ENCODE measurements at places on chromosomes 11 and 22.

- DNase-seq: no peak
Measured at GRCh38 chr22:47328550-47329243, 566.2 kb downstream of the TBC1D22A start.

DNA sequence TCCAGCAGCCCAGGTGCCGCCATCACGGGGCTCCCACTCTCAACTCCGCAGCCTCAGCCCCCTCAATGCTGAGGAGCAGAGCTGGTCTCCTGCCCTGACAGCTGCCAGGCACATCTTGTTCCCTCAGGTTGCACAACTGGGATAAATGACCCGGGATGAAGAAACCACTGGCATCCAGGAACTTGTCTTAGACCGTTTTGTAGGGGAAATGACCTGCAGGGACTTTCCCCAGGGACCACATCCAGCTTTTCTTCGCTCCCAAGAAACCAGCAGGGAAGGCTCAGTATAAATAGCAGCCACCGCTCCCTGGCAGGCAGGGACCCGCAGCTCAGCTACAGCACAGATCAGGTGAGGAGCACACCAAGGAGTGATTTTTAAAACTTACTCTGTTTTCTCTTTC lies at the start of gene SAA1:
TSS of gene SAA1 (plus strand) at position 316 of the 400 bp plus-strand sequence. CDS start 624 bp downstream, outside the sequence.
- DNase-seq: no peak

- DNase-seq: no peak
Measured at GRCh38 chr22:20089977-20090729, 10.1 kb downstream of the DGCR8 start.

- no peak for DNase-seq
Measured at GRCh38 chr11:74896311-74896710, 52.6 kb downstream of the XRRA1 start.

- DNase-seq: no peak
Measured at GRCh38 chr11:76753449-76753848, 29.7 kb upstream of the TSKU start.

DNA sequence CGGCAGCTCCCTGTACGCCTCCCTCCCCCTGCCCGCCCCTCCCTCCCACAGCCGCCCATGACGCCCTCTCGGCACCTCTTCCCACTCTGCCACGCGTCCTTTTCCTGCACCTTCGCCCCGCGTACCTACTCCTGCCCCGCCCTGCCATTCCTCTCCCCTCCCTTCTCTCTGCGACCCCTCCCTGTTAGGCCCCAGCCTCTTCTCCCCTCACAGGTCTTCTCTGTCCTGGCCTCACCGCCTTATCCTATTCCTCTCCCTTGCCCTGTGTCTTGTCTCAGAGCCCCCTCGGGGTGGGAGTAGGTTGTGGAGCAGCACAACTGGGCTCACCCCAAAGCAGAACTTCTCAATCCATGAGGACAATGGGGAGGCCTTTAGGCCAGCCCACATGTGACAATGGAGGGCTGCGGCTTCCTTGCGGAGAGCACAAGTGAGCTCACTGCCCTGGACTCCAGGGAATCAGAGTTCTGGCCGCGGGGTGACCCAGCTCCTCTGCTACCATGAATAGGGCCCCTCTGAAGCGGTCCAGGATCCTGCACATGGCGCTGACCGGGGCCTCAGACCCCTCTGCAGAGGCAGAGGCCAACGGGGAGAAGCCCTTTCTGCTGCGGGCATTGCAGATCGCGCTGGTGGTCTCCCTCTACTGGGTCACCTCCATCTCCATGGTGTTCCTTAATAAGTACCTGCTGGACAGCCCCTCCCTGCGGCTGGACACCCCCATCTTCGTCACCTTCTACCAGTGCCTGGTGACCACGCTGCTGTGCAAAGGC lies 539 bp downstream of the SLC35C1 start:
- no peak for DNase-seq

DNA sequence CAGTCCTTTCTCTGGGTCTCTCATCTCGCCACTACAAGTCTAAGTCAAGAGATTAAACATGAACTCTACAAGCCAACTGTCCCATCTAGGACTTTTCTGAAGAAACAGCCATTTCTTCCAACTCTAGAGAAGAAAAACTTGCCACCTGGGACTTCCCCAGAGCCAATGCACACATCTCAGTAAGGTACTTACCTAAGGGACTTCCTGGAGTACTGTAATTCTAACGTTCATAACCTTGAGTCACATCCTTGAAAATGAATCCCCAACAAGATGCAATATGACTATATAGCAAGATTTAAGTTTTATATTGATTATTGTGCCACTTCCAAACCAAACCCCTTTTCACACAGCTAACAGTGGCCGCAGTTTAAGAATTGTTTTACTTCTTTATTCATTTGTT lies 11.9 kb upstream of the ISX start:
- DNase-seq: peak; percentile 27

GRCh38 chr22:47457021-47457420 lies 694.6 kb downstream of the TBC1D22A start:
- no peak for DNase-seq

GRCh38 chr11:76670485-76671236 lies at the start of gene LRRC32:
Gene LRRC32 (minus strand): TSS chr11:76670747. CDS start chr11:76665954, 4,793 bp downstream.
- DNase-seq: no peak

- DNase-seq: no peak
Measured at GRCh38 chr11:27649800-27650199, 50.5 kb downstream of the BDNF start.

GRCh38 chr22:50190941-50191741 lies 5.4 kb downstream of the TRABD start:
- peak; percentile 70 for DNase-seq

DNA sequence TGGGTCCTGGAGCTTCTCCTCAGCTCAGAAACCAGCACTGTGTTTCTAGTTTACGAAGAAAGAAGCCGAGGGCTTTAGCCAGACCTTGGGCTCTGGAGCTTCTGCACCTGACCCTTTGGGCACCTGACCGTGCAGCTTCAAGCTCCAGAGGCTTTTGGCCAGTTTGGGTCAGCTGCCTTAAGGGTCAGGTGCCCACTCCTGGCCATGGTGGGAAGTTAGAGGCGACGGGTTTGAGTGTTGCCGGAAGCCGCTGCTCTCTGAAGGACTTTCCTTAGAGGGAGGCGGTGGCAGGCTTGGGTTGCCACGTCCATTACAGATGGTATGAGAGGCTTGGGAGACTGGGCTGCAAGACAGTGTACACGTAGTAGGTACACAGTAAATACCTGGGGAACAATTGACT lies 52.3 kb downstream of the PISD start:
- DNase-seq: no peak

- no peak for DNase-seq
Measured at GRCh38 chr11:8252388-8252787, 11.3 kb downstream of the LMO1 start.

DNA sequence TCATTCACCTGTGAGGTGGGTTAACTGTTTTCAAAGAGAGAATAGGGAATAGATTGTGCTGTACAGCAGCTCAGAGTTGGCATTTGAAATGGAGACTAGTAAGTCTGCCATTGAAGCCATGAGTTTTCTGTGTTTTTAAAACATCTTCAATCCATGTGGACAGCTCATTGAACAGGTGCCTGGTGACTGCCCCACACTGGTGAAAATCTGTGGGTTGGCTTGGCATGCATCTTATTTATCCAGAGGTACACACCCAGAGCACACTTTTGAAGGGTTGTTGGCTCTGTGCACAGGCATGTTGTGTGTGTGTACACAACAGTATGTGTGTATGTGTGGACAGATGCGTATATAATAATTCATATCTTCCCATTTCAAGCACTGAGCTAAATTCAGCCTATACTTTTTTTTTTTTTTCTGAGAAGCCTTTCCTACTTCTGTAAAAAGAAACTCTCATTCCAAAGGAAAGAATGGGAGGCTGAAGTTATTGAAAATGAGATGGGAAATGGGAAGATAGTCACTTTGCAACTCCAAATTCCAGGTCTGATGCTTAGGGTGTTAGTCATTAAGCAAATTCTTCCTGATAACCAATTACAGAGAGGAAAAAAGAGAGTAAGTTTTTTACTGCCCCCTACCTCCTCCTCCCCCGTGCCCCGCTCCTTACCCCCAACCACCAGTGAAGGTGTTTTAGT lies 7.0 kb upstream of the LYVE1 start:
- no peak for DNase-seq

DNA sequence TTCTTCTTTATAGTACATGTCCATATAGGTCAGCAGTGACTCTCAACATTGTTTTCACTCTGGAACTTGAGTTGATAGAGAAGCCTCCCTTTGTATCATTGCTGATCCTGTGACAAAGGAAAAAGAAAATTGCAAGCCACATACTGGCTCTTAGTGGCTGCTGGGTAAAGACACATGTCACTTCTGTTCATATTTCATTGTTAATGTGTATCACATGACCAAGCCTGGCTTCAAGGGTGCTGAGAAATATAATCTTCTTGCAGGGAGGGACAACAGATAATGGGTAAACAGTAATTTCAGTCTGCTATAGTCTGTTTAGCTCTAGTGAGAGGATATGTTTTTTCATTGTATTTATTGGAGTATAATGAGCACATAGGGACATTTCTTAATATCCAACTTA lies 173.3 kb downstream of the PGR start:
- no peak for DNase-seq

DNA sequence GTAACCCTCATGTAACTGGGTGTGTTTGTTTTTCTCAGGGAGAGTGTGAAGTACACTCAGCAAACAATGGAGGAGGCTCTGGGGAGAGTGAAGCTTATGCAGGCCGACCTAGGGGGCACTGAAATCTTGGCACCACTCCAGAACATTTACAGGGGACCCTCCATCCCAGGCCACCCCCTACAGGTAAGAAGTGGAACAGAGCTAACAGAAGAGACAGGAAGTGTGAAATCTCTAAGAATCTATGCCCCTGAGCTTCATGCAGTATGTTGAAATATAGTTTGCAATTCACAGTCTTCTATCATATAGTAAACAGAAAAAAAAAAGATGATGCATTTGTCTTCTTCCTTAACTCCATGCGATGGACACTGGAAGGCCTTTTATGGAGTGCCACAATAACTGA lies 8.4 kb downstream of the VWA5A start:
- no peak for DNase-seq

GRCh38 chr22:41595703-41596102 lies 6.1 kb upstream of the PMM1 start:
- DNase-seq: no peak

- DNase-seq: no peak
Measured at GRCh38 chr11:120903686-120904085, 120.2 kb upstream of the TBCEL start.

- DNase-seq: no peak
Measured at GRCh38 chr11:120188371-120188770, 22.5 kb upstream of the OAF start.

DNA sequence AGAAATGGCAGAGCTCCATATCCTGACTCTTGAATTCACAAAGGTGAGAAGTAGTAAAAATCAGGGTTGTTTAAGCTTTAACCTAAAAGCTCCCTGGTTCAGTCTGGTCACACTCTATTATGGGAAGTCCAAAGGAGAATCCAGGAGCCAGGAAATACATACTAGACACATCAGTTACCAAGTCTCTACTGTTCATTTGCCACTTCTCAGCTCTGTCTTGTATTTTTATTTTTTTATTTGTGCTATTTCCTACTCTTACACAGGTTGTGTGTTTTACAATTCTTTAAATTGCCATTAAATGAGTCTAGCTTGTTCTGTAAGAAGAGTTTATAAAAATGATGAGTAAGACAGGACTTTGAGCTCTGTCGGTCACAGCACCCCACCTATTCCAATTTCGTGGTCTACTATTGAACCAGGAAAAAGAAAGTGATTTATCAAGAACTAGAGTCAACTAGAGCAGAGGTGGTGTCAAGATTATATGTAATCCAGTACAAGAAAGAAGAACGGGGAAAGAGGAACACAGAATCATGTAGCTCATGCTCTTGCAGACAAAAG lies 9.7 kb downstream of the MS4A12 start:
- no peak for DNase-seq

- no peak for DNase-seq
Measured at GRCh38 chr11:117905524-117905923, 23.7 kb downstream of the TMPRSS13 start.

DNA sequence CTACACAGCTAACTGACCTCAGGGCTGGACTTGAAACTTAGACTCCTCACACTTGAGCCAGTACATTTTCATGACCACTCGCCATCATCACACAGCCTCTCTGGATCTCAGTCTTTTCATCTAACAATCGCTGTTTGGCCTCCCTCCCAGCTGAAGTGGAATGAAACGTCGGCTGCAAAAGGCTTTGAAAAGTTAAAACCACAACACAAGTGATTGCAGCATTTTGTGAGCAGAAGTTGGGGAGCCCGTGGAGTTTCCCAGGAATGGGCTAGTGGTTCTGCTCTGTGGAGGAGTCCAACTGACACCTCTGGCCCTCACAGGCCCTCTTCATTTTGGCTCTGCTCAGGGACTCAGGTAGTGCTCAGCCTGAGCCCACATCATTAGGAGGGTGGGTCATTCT lies 35.9 kb upstream of the TRIM29 start:
- DNase-seq: no peak
